ENCODE measurements at places on chromosomes 11 and 22.

DNA sequence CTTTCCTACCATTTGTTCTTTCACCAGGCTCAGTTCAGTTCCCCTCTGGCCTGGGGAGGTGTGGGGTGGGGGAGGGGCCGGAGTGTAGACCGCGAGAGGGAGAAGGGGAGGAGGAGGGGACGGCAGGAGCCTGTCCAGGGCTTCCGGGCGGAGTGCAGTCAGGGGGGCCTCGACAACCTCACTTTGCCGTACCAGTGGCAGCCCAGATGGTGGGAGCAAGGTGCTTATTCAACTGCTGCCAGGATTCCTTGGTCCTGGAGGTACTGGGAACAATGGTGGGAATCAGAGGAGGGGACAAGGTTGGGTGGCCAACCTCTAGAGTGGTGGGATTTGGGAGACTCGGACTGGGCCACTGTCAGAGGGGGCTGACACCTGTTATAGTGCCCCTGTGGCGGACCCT, 1.2 kb downstream of the BACE1 start:
- no peak for DNase-seq

DNA sequence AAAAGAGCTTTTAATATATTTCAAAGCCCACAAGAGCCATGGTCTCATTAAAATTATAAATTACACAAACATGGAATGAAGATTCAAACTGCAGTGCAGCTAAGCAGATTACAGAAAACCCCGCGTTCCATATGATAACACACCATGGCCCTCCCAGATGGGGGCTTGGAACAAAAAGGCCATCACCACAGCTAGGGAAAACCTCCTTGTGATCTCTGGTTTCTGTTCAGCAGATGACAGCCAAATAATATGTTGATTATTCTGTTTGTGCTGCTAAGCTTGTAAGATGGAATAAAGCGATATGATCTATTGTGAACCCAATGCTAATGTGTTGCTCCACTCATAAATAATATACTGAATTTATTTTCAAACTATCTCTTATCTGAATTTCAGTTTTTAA, 28.5 kb downstream of the IMMP1L start:
- DNase-seq: no peak

DNA sequence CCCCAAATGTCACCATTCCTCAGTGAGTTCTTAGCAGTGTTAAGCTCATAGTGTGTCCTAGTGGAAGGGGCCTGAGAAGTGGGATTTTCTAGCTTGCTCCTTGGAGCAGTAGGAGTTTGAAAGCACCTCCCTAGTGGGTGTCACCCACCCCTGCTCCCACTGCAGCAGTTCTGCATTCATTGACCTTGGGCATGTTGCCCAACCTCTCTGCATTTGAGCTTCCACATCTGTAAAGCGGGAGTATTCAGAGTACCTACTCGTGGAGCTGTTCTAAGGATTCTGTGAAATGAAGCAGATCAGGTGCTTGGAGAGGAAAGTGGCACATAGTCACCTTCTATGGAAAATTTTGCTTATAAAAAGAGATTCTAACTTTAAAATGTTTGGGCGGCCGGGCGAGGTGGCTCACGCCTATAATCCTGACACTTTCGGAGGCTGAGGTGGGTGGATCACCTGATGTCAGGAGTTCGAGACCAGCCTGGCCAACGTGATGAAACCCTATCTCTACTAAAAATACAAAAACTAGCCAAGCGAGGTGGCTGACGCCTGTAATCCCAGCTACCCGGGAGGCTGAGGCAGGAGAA, 16.9 kb downstream of the LMO2 start:
- no peak for DNase-seq

GRCh38 chr11:64788321-64789215, 10.2 kb upstream of the SF1 start:
- DNase-seq: no peak

DNA sequence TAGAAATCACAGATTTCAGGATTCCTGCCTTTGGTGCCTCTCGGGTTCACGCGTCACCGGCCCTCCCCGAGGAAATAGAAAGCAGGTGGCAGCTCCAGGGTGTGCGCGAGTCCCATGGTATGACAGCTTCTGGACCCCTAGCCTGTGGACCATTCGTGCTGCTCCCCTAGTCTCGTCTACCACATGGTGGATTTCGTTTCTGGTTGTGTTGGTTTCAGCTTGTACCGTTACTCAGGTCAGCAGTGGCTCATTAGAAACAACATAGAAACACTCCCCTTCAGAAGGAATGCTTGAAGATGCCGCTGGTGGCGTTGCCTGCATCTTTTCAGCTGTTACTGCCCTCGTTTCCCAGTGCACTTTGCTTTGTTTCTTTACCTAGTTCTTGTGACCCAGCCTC, 700 bp downstream of the TTC17 start:
- DNase-seq: no peak

Data from effector CD4-positive, alpha-beta T cell (primary cell).